Pulmonary artery endothelial cell (primary cell): ENCODE measurements at places on chromosomes 16 and 17. TPM values are rescaled to one million over a fixed set of nuclear protein-coding genes. Genes with fewer than 3 reads are reported as not detected.

GRCh38 chr16:70789595-70790447, 11.1 kb downstream of the VAC14 start:
- no peak for DNase-seq

DNA sequence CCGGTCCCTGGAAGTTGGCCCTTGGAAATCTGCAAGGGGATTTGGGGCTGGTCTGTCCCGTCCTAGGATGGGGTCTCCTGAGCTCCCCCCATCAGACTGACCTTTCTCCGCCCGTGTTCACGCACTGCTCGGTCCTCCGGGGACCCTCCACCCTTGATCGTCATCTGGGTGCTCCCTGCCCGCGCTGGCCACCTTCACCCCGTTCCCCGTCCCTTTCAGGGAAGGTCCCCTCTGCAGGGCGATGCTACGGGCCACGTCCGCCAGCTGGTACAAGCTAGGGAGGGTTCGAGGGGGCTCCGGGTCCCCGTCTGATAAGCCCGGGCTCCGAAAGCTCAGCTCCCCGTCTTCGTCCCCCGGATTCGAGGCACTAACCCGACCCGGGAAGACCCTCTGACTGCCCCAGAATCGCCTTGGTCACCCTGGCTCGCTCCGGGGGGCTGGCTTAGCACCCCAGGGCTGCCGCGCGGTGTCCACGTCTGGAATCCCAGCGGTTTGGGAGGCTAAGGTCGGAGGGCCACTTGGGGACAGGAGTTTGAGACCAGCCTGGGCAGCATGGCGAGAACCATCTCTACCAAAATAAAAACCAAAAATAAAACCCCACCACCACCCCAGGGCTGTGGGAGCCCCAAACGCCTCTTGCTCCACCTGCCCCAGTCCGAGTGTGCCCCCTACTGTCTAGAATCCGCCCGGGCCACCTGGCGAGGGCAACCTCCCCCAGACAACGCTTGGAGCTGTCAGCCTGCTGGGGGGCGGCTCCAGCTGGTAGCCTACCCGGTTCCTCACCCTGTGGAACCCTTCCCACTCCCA, 1.1 kb upstream of the SLC43A2 start:
- DNase-seq = no peak

DNA sequence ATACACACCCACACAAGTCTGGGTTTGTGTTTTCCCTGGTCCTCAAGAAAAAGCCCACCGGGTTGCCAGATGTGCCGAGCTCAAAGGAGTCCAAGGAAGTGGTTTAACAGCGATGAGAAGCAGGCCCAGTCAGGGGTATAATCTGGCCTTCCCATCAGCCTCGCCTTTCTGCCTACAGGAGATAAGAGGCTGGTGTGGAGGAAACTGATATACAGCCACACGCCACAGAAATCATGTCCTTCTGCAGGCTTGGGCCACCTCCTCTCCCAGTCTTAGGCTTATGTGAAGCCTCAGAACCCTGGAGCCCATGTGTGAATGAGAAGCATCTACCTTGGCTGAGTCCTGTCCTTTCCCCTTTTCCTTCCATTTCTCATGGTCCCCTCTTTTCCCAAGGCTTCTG, 43.6 kb upstream of the MMP2 start:
- no peak for DNase-seq

GRCh38 chr16:17607075-17607509, 136.3 kb upstream of the XYLT1 start:
- DNase-seq = no peak

Gene TBX21
- not detected in 2 replicates for total RNA-seq

DNA sequence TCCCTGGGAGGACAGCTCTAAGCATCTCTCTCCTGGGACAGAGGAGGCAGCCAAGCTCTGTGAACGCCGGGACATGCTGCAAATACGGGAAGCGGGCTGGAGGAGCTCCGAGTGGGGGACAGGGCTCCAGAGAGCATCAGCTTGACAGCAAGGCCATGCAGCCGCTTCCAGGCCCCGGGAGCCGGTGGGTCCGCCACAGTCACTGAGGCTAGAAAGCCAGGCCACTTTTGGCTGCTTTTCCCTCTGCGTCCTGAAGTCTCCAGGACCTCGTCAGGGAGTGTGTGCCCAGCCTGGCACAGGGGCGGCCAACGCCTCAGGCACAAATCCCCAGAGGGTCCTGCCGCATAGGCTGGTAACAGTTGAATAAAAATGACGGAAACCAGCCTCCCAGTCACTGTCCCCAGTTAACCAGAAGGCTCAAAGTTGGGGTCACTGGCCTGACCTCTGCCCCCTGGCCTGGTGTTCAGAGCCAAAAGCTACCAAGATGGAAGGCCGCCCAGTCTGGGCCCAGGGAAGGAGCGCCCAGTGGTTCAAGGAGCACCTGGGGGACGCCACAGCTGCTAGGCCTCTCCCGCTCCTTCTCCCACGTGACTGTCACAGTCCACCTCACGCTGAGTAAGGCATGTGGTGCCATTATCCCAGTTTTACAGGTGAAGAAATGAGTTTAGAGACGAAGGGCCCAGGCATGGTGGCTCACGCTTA, 3.2 kb upstream of the TRIM65 start:
- no peak for DNase-seq

GRCh38 chr16:56202036-56202435, 10.7 kb downstream of the GNAO1 start:
- DNase-seq = no peak

DNA sequence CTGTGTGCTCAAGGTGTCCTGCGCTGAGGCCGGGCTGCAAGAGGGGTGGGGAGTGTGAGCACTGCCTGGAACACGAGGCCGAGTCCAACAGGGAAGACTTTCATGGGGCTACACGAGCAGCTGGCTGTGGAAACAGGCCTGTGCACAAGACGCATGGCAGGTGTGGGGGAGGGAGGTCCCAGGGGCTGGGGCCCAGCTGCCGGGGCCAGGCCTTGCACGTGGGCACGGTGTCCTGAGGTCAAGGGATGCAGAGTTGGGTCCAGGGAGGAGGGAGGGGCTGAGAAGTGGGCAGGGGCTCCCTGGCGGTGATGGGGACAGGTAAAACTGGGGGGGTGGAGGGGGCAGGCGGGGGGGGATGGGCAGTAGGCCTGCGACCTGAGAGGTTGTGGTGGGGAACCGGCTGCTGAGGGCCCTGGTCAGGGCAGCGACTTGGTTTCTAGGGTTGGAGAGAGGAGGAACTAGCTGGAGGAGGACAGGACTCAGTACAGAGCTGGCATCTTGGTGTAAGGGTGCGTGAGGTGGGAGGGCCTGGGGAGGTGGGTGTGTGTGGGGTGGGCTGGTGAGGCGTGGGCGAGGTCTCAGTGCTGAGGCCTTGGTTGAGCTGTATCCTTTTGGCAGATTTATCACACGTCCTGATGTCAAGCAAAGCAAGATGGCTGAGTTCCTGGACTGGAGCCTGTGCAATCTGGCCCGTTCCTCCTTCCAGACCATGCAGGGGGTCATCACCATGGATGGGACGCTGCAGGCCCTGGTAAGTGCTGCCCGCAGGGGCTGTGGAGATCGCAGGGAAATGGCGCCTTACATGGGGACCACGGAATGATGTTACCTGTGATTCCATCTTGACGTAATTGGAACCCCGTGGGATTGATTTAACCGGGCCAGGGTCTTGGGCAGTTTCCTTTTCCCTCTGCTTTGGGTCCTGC, 29.4 kb downstream of the TBCD start:
- no peak for DNase-seq

GRCh38 chr16:12461201-12461600, 342.5 kb downstream of the CPPED1 start:
- DNase-seq = no peak

DNA sequence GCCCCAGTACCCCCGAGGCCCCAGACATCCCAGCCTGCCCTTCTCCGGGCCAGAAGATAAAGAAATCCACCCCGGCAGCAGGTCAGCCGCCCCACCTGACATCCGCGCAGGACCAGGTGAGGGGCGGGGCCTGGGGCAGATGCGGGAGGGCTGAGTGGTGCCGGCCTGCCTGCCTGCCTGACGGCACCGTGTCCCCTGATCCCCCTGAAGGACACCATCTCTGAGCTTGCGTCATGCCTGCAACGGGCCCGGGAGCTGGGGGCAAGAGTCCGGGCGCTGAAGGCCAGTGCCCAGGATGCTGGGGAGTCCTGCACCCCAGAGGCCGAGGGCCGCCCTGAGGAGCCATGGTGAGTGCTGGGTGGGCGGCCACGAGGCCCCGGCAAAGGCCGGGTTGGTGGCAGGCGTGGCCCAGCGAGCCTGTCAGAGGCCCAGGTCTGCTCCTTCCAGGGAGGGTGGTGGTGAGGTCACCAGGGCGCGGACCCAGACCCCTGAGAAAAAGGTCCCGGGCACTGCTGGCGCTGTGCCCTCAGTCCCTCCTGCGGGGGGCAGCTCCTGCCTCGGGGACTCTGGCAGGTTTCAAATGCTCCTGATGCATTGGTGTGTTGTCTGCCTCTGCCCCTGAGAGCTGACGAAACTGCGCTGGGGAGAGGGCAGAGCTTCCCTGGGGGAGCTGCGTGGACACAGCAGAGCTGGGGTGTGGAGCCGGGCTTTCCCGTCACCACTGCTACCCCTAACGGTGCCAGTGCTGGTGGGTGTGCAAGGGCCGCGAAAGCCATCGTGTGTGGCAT, 1.2 kb downstream of the CDT1 start:
- DNase-seq = no peak

Gene AOC3
- 0.04 TPM in 1 of 2 replicates, not detected in the other for total RNA-seq

DNA sequence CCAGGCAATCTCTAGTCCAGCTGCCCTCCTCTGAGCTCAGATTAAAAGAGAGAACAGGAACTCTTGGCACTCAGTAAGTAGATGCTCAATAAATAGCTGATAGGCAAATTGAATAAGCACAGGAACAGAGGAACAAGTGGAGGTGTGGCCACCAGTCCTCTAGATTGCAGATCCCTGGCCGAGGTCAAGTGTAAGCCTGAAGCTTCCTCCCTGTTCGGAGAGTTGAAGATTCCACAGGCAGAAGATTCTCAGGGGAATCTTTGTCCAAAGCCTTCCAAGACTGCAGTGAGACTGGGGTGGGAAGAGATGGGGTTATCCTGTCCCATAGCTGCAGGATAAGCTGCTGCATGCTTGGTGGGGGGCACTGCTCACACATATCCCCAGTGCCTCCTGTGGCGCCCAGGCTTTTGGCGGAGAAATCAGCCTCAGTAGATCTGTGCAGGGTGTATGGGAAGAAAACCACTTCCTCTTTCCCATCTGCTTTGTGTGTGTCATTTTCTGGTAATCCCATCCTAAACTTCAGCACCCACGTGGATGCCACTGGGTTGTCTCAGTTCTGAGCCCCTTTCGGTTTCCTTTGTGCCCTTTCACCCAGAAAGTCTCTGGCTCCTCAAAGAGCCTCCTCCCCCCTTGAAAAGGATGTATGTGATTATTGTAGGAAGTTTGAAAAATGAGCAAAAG, 12.1 kb downstream of the CD300A start:
- no peak for DNase-seq

DNA sequence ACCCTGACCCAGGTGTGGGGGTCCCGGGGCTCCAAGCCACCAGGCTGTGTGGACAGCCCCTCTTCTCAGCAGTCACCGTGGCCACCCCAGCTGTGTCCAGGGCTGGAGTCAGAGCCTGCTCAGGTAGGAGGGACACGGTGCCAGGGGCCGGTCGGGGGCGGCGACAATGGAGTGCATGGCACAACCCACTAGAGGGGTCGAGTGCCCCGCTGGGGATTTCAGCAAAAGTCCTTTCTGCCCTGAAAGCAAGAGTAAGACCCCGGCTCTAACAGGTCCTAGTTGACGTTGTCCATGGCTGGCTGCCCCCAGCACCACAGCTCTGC, 11.3 kb downstream of the UTS2R start:
- no peak for DNase-seq

DNA sequence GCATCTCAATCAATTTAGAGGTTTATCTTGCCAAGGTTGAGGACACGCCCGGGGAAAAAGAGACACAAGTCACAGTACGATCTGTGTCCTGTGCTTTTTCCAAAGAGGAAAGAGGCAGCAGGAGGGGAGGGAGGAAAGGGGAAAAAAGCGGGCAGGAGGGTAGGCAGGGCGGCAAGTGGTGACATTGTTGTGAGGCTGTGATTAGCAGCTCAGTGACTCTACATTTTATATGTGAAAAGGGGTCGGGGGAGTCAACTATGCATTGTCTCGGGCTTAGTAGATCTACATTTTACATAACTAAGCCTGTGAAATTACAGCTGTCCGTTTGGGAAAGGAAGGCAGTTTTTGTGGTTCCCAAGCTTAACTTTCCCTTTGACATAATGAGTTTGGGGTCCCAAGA, 22.2 kb upstream of the RIPOR1 start:
- no peak for DNase-seq

- no peak for DNase-seq
Measured at GRCh38 chr17:12395733-12396354, 269.8 kb upstream of the MYOCD start.

- DNase-seq = no peak
Measured at GRCh38 chr17:5468075-5468473, 708 bp downstream of the DHX33 start.

Gene KRT32
- not detected in 2 replicates for total RNA-seq

Gene LRRC37A3
- total RNA-seq = 3.0 and 4.0 TPM in 2 replicates

GRCh38 chr17:74198694-74199093, 4.8 kb upstream of the RPL38 start:
- no peak for DNase-seq
